ENCODE measurements at places on chromosomes 3 and 15. TPM values are rescaled to one million over a fixed set of nuclear protein-coding genes. Genes with fewer than 3 reads are reported as not detected.

GRCh38 chr3:2961576-2961975, 148.6 kb downstream of the IL5RA start:
- no peaks in the 10 kb centered on the region for H3K27me3 ChIP-seq
- no peak overlapping the region for H3K27ac ChIP-seq
- no peaks in the 10 kb centered on the region for H3K4me1 ChIP-seq
- DNase-seq, result no peak
- H3K36me3 ChIP-seq, result no peaks in the 10 kb centered on the region

- no peaks in the 10 kb centered on the region for H3K36me3 ChIP-seq
- DNase-seq, result peak; percentile 24
- H3K27ac ChIP-seq, result no peak overlapping the region
- H3K4me3 ChIP-seq, result no peak overlapping the region
- H3K27me3 ChIP-seq, result no peaks in the 10 kb centered on the region
Measured at GRCh38 chr15:39140060-39140604, 440.7 kb upstream of the THBS1 start.

The CYP8B1 gene
- total RNA-seq, result not detected

The ZNF592 gene
- total RNA-seq, result 37.6 TPM

- no peaks in the 10 kb centered on the region for H3K36me3 ChIP-seq
- no peaks in the 10 kb centered on the region for H3K4me1 ChIP-seq
- no peaks in the 10 kb centered on the region for H3K27me3 ChIP-seq
- no peak overlapping the region for H3K27ac ChIP-seq
Measured at GRCh38 chr15:29115093-29115991, 154.3 kb downstream of the NSMCE3 start.

DNA sequence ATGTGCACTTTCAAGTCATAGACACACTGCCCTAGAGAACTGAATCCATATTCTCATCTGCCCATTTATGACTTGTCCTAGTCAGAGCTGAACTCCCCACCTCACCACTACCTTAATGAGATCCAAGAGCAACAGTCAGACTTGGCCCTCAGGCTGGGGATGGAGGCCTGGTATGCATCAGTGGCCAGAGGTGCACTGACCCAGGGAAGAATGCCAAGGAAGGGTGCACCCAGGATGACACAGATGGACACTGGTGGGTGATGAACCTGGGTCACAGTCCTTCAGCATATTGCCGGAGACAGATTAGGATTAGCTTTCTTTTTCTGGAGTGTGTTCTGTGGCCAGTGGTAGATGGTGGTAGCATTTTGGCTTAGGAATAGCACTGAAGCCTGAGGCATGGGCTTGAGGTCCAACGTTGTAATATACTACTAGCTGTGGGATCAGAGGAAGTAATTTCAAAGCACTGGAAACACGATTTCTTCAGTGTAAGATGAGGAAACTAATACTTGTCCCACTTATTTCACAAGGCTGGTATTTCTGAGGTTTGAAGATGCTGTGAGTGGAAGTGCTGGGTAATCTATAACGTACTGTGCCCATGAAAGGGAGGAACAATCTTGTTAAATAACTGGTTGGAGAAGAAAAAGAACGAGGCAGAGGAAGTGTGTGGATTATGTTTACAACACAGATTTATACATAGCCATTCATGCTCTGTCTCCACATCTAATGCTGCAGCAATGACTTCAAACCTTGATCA, 265.0 kb downstream of the THRB start:
- no peaks in the 10 kb centered on the region for H3K4me1 ChIP-seq
- no peak for DNase-seq
- H3K27ac ChIP-seq, result no peak overlapping the region
- H3K36me3 ChIP-seq, result no peaks in the 10 kb centered on the region

DNA sequence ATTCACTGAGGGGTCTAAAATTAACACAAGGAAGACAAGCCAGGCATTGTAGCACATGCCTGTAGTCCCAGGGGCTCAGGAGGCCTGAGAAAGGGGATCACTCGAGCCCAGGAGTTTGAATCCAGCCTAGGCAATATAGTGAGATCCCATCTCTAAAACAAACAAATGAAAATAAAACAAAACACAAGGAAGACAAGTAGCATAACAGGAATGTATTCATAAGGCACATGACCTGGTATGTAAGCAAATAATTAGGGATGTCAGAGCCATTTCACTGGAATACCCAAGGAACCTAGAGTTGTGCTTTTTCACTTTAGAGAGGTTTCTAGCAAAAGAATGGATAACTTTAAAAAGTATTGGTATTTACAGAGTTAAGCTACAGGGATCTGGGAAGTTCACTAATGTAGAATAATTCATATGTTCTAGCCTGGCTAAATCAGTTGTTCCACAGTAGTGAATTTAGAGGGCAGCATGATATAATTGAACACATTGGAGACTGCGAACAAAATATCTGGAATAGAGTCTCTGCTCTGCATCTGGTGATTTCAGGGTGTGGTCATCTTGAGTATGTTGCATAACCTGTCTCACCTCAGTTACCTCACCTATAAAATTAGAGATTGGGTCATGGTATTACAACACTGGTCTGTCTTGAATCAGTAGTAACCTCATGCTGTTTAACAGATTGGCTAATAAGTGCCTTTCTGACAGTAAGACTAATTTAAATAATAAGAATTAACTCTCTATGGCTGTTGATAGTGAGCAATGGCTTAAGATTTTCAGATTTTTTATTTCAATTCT, 9.3 kb downstream of the GRAMD1C start:
- no peaks in the 10 kb centered on the region for H3K27me3 ChIP-seq
- H3K36me3 ChIP-seq, result no peaks in the 10 kb centered on the region
- H3K27ac ChIP-seq, result no peak overlapping the region
- no peak overlapping the region for H3K4me3 ChIP-seq
- DNase-seq, result no peak
- H3K4me1 ChIP-seq, result no peaks in the 10 kb centered on the region

GRCh38 chr3:31891876-31892455, 89.1 kb downstream of the OSBPL10 start:
- H3K27me3 ChIP-seq, result no peaks in the 10 kb centered on the region
- H3K27ac ChIP-seq, result no peak overlapping the region
- H3K4me1 ChIP-seq, result no peaks in the 10 kb centered on the region
- no peaks in the 10 kb centered on the region for H3K36me3 ChIP-seq
- DNase-seq, result no peak

GRCh38 chr3:107525644-107526305, 3.0 kb downstream of the BBX start:
- peaks cover 14% of the 10 kb centered on the region for H3K4me1 ChIP-seq
- peak overlapping the region; percentile 82 for H3K4me3 ChIP-seq
- H3K36me3 ChIP-seq, result no peaks in the 10 kb centered on the region
- no peak for DNase-seq
- peak overlapping the region; percentile 91 for H3K27ac ChIP-seq
